ENCODE measurements at places on chromosomes 4 and X. TPM values are rescaled to one million over a fixed set of nuclear protein-coding genes. Genes with fewer than 3 reads are reported as not detected.

DNA sequence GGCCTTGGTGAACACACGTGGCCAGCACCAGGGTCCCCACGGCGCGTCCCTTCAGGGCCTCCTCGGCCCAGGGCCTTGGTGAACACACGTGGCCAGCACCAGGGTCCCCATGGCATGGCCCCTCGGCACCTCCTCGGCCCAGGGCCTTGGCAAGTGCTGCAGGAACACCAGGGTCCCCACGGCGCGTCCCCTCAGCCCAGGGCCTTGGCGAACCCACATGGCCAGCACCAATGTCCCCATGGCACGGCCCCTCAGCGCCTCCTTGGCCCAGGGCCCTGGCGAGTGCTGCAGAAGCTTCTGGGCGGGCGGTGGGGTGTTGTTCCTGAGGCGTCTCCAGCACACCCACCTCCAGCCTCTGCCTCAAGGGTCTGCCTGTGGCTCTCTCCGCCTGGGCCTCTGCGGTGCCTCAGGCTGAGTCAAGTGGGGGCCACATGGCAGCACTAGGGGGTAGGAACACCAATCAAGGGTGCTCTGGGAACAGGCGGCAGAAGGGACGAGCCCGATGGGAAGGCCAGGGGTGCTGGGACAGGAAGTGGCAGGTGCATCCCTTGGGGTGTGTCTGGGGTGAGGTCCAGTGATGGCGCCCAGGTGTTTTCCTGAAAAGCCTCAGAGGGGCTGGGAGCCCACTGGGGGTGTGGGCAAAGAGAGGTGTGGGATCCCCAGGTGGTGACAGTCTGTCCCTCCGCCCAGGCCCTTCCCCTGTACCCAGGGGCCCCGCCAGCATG lies 41.8 kb upstream of the CPLX1 start:
- no peak for DNase-seq

GRCh38 chr4:123843137-123843536 lies 446.5 kb downstream of the SPRY1 start:
- DNase-seq: no peak

DNA sequence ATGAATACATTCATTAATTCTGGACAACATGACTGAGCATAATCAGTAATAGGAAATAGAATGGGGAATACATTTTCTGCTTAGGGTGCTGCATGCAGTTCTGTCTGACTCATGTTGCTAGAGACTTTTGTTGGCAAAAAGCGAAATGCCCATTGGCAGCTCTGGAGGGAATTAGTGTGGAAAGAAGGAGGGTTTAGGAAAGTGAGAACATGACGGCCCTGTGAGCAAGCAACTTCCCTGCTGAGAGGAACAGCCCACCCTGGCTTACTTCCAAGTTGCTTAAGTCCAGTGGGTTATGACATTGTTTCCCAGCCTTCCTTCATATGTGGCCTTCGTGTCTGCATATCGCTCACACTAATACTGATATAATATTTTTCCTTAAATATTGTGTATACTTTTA lies 13.8 kb downstream of the MAD2L1 start:
- no peak for DNase-seq

FOXR2 gene
- total RNA-seq: not detected

DNA sequence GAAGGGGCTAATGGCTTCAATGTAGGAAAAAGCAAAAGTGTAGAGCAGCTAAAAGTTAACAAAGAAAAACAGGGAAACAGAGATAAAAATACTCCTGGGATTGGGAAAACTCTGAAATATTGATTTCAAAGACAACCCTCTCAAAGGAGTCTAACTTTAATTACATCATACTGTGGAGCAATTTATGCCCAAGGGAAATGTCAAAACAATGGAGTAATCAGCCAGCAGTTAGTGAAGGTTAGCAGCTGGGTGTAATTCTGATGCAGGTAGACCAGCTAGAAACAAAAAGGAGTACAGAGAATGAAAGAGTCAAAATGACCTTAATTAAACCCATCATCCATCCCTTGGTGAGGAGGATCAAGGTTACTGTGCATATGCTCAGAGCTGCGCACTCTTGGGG lies 169.0 kb downstream of the ADAM29 start:
- DNase-seq: no peak

GLRA2 gene
- not detected for total RNA-seq

All from mucosa of gallbladder (tissue), 1 donor.